Activated CD4-positive, alpha-beta T cell treated with anti-CD3 and anti-CD28 coated beads, Interleukin-2, amount 50 U/mL, for 48 hours (primary cell): ENCODE measurements at places on chromosomes 2 and 18.

- no peak for DNase-seq
Measured at GRCh38 chr2:159243529-159243928, 43.0 kb downstream of the WDSUB1 start.

DNA sequence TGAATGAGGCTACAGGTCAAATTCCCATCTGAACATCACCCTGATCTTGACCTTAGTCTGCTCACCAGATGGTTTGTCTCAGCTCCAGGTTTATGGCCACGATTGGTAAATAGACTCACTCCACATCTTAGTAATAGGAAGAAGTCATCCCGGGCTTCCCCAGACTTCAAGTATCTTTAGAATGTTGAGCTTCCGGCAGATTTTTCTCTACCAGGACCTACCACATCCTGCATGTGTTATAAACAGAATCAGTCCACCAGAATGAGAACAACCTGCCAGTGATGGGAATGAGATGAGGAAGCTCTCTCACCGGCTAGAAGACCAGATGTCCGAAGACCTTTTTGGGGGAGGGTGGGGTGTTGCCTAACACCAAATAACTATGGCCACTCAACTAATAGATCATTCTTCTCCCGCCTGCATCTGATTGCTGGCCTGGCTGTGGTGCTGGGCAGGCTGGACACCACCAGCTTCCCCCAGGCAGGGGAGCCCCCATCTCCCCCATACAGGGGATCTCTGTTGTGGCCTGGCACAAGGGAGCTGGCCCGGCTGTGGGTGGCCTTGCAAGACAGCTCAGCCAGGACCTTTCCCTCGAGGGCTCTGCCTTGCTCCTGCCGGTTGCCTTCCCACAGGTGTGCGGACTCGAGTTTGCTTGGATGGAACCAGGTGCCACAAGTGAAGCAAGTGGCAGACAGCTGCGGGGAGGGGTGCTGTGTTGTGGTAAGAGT lies 88.5 kb downstream of the SH3RF3 start:
- no peak for DNase-seq

- peak; percentile 58 for DNase-seq
Measured at GRCh38 chr2:199471443-199472057, 13.8 kb upstream of the SATB2 start.

GRCh38 chr2:241811201-241811951 lies 2.4 kb downstream of the NEU4 start:
- no peak for DNase-seq

GRCh38 chr2:196854629-196855028 lies 45.5 kb upstream of the C2orf66 start:
- DNase-seq: no peak

DNA sequence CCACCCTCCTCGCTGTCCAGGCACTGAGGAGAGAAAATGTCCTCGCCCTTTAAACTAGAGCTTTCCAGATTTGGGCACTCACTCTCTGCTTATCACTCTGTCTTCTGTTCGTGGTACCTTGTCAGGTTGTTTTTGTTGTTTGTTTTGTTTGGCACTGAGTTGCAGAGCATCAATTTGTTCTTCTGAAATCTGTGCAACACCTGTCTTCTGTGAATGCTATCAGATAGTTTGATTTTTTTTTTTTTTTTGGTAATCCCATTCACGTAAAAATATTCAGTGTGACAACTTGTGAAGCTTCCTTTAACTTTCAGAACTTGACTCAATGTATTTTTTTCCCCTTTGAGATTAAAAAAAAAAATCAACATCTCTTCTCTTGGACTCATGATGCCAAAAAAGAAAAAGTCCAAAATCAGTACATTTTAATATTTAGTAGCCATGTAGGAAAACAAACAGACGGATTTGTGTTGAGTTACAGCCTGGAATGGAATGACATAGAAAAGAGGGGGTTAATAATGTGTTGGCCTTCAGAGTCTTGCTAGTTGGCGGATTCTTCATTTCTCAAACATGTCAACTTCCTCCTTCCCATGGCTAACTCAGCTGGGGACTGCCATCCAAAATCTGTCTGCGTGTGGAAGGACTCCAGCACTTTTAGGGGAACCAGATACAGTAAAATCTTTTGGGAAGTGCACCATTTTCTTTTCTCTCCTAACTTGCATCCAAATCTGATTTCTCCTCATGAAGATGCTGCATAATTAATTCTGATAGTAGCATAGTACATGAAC lies 1.6 kb downstream of the TMEM178A start:
- no peak for DNase-seq

DNA sequence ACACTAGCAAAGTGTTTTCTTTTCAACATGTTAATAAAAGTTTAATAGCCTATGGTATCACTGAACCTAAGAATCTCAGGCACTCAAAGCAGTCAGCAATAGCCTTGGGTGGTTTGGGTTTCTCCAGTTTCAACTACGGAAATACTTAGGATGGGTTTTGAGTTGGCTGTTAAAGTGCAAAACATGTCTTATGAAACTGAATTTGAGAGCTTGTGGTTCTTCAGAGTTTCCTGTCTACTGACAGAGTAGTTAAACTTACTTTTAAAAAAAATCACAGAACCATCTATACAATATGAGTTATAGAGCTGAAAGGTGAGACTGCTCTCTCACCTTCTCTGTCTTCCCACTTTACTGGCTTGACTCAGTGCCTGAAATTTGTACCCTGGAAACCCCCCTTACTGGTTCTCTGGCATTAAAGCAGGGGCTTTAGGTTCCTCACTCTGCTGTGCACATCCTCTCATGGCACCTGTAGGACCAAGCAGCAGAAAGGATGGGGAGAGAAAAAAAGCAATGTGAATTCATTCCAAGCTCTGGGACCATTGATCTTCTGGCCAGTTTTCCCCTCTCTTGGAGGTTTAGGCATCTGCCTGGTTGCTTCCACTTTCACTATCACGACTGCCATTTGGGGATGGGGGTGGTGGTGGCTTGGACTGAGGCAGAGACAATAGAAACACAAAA lies 18.1 kb downstream of the CCDC141 start:
- peak; percentile 46 for DNase-seq

GRCh38 chr2:147937744-147938349 lies 82.7 kb downstream of the ORC4 start:
- DNase-seq: no peak

DNA sequence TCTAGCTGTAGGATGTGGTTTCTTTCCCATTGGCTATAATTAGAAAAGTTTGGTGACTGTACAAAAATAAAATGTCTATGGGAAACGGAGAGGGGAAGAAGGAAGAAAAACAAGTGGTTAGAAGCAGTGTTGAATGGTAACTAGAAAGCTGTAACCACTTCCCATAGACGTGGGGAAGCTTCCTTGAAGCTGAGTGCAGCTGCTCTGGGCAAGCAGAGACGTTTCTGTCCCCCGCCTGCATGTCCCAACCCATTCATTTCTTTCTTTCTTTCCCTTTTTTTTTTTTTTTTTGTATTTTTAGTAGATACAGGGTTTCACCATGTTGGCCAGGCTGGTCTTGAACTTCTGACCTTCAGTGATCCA lies 367.8 kb upstream of the HS6ST1 start:
- no peak for DNase-seq

GRCh38 chr2:186503827-186504606 lies 18.0 kb downstream of the ZC3H15 start:
- no peak for DNase-seq

DNA sequence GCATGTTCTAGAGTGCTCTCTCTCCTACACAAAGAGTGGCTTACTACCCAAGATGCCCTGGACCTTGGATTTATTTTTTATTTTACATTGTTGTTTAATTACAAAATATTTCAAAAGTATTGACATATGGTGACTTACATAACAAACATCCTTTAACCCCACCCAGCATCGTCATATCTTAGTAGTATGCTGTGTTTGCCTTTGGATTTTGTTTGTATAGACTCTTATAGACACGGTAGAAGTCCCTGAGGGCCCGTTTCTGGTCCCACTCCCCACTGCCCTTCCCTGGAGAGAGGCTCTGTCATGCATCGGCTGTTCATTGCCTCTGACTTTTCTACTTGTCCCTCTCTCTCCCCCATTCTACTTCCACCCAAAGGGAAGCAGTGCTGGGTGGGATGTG lies 112.0 kb downstream of the ZBTB7C start:
- no peak for DNase-seq

GRCh38 chr2:169452080-169452479 lies 27.2 kb upstream of the BBS5 start:
- no peak for DNase-seq

- no peak for DNase-seq
Measured at GRCh38 chr2:196441527-196441926, 198.0 kb upstream of the CCDC150 start.

DNA sequence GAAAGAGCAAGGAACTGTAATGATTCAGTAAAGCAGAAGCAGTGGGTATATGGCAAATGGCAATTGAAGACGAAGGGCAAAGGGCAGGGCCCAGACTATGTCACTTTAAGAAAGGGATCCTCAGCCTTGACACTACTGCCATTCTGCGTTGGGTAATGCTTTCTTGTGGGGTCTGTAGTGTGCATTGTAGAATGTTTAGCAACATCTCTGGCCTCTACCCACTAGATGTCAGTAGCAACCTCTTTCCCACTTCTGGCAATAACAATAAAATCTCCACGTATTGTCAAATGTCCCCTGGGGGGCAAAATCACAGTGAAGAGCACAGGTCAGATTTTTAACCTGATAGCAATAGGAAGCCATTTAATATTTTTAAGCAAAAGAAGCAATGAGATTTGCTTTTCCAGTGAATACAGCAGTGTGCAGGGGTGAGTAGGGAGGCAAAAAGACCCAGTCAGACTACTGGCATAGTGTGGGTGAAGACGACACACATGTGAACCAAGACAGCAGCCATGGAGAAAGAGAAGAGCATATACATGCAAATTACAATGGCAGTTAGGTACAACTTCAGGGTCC lies 209.5 kb downstream of the DYM start:
- no peak for DNase-seq

GRCh38 chr2:241617431-241618154 lies 19.4 kb downstream of the THAP4 start:
- DNase-seq: peak; percentile 52

- DNase-seq: no peak
Measured at GRCh38 chr2:149828520-149829210, 241.1 kb upstream of the MMADHC start.

- DNase-seq: no peak
Measured at GRCh38 chr2:164898475-164898874, 56.9 kb downstream of the SLC38A11 start.

DNA sequence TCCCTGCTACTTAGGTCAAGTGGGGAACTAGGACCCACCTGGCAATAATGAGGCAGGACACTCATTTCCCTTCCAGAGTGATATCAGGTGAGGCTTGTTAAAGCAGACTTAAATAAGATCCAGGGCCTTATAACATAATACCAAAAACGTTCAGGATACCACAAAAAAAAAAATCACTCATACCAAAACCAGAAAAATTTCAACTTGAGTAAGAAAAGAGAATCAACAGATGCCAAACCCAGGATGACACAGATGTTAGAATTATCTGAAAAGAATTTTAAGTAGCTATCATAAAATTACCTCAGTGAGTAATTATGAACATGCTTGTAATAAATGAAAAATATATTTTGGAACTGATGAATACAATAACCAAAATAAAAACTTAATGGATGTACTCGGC lies 255.6 kb upstream of the OSR1 start:
- DNase-seq: no peak

GRCh38 chr2:223936862-223937326 lies 8.2 kb downstream of the WDFY1 start:
- no peak for DNase-seq

- no peak for DNase-seq
Measured at GRCh38 chr2:224248944-224249371, 152.9 kb downstream of the FAM124B start.

DNA sequence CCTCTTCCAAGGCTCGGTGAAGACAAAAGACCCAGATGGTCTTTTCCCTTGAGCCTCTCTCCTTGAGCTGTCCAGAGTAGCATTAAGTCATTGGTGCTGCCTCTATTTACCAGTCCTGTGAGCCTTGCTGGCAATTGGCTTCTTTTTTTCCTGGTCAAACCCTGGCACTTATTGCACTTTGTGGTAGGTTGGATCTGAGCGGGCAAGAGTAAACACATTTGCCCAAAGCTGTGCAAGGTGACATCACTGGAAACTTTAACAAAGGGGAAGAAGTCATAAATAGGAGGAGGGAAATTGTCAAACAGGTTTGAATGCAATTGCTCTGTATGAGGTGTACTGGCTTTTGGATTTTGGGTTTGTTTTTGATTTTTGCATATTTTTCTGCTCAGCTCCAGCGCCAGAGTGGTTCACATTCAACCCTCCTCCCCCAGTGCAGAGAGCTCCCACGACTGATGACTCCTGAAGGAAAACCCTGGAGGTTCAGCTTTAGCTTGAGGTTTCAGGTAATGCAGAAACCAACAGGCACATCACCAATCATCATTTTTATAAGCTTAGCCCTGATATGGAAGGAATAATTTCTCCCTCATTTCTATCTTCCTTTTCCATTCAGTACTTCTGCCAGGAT lies 8.3 kb downstream of the KCNE4 start:
- DNase-seq: no peak

- no peak for DNase-seq
Measured at GRCh38 chr18:61531182-61531581, 198.0 kb downstream of the CDH20 start.

GRCh38 chr2:30404319-30405259 lies 42.5 kb upstream of the LCLAT1 start:
- DNase-seq: no peak

DNA sequence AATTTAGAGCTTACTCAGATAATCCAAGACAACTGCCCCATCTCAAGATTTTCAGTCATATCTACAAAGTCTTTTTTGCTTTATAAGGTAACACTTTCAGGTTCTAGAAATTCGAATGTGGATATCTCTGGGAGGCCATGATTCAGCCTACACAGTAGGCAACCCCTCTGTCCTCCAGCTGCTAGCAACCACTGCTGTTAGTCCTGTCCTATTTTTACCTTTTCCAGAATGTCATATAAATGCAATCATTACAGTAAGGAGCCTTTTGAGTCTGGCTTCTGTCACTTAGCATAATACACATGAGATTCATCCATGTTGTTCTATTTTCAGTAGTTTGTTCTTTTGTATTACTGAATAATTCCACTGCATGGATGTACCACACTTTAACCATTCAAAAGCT lies 28.5 kb upstream of the MARCHF7 start:
- no peak for DNase-seq

DNA sequence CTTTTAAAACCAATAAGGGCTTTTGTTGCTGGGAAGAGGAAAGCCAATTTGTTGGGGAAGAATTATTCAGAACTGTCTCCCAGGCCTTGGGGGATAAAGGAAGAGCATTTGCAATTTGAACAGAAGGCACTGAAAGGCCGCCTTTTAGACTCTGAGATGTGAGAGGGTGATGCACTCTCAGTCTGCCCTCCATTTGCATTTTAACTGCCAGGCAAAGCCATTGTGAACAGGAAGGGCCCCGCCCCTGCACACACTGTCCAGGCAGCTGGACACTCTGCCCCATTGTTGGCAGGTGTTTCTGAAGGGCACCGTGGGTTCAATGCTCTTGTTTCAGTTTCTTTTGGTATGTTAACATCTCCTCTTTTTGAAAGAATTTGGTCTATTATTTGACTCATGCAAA lies 169.5 kb upstream of the COPS8 start:
- no peak for DNase-seq

DNA sequence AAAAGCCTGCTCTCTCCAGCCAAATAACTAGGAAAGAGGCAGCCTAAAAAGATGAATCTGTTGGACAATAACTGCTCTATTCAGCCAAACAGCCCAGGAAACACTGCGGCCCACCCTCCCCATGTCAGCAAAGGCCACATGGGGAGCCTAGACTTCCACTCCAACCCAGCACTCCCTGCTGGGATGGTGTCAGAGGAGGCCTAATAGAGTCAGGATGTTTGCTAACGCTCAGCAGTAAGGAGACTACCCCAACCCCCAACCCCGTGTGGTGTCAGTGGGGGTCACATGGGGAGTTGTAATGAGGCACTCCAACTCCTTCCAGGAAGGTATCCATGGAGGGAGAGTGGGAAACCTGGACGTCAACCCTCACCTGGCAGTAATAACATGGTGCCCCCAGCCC lies 41.6 kb downstream of the ZBTB7C start:
- no peak for DNase-seq

GRCh38 chr2:138712212-138712979 lies 67.8 kb downstream of the NXPH2 start:
- no peak for DNase-seq
